ENCODE measurements at places on chromosomes 1 and 21.

- no peak for DNase-seq
These were observed 2.0 kb upstream of the ANGEL2 start for GRCh38 chr1:213017447-213018273.

DNA sequence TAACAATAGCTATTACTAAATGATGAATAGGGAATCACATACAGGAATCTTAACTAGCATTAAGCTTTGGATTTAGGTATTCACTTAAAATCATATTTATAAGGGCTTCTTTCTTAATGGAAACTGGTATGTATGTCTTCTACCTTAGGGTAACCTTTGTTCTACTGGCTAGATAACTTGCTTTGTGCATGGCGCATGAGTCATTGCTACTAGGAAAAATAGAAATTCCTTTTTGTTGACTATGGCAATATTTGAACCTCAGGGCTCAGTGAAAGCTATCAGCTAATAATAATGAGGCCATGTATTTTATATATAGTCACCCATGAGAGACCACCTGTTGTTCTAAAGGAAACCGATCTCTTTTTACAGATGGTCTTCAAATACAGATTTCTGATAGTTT lies 72.5 kb downstream of the RPS6KC1 start:
- DNase-seq = no peak

- DNase-seq = no peak
These were observed 376.4 kb upstream of the KAZN start for GRCh38 chr1:14222086-14222485.

DNA sequence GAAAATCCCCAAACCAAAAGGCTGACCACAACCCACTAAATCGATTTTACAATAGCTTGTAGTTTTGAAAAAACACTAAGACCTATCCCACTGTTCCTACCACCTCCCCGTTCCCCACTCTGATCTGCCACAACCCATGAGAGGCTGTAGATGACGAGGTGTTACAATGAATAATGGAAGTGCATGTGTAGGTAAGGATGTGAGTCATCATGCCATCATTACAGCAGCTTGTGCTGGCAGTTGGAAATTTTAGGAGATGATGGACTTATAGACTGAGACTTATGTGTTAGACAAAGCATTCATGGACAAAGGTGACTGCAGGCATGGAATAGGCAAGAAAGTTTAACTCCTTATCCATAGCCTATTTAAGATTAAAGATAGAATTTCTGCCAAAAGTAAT lies 184.7 kb upstream of the CACYBP start:
- no peak for DNase-seq

GRCh38 chr21:14916676-14917141 lies 148.1 kb downstream of the NRIP1 start:
- DNase-seq = no peak

GRCh38 chr1:229669333-229669732 lies 43.3 kb downstream of the URB2 start:
- no peak for DNase-seq

GRCh38 chr1:184836141-184836540 lies 81.5 kb upstream of the EDEM3 start:
- DNase-seq = no peak

DNA sequence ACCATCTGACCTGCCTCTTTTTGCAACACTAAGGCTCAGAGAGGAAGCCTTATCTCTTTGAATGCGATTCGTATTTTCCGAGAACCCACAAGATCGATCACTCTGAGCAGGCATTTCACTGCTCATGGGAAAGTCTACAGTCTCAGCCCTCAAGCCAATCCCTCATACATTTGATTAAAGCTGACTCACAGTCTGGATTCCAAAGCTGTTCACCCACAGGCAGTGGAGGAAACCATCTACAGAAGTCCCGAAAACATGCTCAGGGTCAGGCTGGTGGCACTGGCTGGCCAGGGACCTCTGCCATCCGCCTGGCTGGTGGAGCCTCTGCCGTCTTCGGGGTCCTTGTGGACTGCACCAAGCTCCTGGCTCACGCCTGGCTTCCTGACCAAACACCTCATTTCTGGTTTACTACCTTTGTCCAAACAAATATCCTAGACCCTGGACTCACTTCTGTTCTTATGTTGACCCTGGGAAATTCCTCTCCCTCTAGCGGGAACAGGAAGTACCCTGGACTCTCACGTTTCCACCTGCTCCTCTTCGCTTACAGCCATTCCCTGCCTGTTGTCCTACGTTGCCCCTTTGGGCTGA lies 650.0 kb downstream of the SMYD3 start:
- no peak for DNase-seq

DNA sequence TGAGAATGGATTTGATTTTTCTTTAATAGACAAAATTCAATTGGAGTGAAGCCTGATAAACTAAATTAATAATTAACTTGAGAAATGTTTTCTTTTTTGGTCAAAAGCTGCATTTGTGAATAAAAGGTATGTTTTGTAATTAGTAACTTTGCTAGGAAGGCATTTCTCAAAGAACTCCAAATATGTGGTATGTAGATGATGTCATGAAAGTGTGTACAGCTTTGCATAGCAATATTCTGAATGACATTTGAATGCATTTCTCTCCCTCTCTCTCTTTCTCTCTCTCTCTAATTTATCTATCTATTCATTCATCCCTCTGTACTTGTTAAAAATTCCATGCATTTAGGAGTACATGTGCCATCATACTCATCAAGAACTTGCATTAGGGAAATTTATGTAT lies 109.1 kb upstream of the ADAMTS5 start:
- no peak for DNase-seq

GRCh38 chr1:182527680-182528079 lies 61.4 kb downstream of the RNASEL start:
- no peak for DNase-seq

- no peak for DNase-seq
These were observed 58.8 kb downstream of the NAV1 start for GRCh38 chr1:201597551-201598230.

DNA sequence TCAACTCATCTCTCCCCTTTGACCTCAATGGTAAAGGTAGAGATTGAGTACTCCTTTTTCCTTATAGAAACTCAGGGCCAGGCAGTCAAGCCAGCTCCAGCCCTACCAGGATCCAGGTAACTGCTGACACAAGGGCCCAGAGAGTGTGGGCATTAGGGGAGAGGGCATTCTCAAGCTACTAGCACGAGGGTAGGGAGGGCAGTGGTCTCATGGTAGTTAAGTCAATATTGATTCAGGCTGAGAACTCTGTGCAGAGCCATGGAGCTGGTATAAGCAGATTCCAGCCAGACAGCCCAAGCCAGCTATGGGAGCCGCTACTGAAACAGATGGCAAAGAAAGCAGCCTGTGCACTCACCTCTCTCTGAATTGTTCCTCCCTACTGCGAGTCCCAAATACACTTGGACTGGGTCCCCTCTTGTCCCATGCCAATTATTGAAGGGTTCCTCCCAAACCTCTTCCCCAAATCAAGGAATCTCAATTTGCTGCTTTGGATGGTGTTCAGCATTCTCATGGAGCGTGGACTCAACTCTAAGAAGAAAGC lies 2.8 kb downstream of the PI4KB start:
- no peak for DNase-seq

DNA sequence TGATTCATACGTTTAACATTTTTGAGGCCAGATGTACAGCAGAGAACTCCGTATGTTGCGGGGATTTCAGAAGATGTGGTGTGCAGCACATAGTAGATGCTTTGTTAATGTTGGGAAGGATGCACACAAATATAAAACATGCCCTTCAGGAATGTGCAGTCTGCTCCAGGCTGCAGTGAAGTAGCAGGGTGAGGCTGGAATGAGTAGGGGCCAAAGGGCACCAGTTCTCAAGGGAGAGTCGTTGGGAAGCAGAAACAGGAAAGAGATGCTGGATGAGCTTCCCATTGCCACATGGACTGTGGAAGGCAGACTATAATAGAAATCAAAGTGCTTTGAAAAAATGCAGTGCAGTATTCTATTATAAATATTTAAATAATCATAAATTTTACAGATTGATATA lies 126.9 kb downstream of the NOS1AP start:
- DNase-seq = no peak

DNA sequence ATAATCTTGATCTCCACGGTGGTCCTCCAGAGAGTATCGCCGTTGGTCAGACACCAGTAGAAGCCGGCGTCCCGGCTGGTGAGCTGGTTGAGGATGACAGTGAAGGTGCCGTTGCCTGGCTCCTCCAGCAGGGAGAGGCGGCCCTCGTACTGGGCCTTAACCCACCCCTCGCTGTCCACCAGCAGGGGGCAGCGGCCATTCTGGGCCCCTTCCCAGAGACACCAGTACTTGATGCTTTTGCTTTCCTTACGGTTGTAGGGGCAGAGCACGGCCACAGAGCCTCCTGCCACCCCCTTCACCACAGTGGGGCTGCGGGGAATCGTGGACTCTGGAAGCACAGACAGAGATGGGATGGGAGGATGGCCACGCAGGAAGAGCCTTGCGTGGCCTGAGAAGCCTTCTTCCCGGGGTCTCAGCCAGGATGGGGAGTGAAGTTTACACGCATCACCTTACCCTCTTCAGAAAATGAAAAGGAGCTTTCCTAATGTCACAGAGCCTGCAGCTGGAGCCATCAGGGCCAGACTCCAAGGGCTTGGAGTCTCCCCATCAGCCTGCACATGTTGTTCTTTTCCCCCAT lies 10.7 kb downstream of the PIGR start:
- no peak for DNase-seq

- DNase-seq = no peak
These were observed 44.4 kb downstream of the SIPA1L2 start for GRCh38 chr1:232585486-232585885.

DNA sequence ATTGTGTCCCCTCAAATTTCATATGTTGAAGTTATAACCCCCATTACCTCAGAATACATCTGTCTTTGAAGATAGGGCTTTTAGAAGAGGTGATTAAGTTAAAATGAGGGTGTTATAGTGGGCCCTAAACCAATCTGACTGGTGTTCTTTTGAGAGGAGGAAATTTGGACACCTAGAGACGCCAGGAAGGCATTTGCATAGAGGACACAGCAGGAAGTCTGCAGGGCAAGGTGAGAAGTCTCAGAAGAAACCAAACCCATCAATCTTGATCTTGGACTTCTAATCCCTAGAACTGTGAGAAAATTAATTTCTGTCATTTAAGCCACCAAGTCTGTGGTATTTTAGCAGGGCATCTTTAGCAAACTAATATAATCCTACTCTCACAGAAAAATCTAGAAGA lies 13.0 kb downstream of the GOLPH3L start:
- no peak for DNase-seq

GRCh38 chr1:165851034-165851658 lies 23.7 kb downstream of the UCK2 start:
- DNase-seq = no peak

GRCh38 chr1:211612786-211613107 lies 33.8 kb upstream of the SLC30A1 start:
- no peak for DNase-seq

DNA sequence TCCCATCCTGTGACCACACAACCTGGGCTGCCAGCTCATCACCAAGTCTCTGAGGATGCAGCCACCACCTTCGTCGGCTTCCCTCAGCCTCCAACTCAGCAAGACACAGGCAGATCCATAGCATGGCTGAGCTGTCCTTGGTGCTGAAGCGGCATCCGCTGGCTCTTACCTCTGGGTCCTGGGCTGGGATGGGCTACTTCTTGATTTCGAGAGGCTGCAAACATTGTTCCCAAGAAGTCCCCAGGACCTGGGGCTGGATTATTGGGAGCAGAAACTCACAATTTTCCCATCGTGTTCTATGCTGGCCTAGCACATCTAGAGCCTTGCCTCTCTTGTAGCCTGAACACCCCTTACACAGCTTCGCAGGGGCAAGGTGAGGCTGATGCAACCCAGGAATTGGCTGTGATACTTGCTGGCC lies 24.9 kb upstream of the C1QA start:
- no peak for DNase-seq

GRCh38 chr21:46184625-46185555 lies 631 bp upstream of the SPATC1L start:
- DNase-seq = peak; percentile 25

- DNase-seq = no peak
These were observed 15.9 kb downstream of the SLC27A3 start for GRCh38 chr1:153790966-153791647.

DNA sequence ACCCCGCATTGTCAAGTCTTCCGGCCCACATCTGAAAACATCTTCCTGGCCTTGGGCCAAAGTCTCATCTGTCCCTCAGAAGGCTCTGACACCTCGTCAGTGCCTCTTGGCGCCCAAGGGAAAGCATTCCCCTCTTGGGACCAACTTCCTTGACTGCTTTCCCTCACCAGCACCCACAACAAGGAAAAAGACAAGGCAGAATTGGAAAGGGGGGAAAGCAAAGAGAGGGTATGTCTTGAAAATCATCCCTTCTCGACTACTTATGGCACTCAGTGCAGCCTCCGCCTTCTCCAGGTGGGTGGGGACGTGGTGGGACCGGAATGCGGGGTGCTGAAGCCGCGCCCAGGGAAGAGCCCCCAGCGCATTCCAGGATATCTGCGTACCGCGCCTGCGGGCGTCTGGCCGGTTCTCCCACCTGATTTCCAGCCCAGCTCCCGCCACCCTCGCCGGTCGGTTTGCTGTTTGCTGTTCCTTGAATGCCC lies 554 bp upstream of the SLC39A1 start:
- DNase-seq = no peak

GRCh38 chr1:16946646-16947045 lies 24.9 kb downstream of the CROCC start:
- no peak for DNase-seq

DNA sequence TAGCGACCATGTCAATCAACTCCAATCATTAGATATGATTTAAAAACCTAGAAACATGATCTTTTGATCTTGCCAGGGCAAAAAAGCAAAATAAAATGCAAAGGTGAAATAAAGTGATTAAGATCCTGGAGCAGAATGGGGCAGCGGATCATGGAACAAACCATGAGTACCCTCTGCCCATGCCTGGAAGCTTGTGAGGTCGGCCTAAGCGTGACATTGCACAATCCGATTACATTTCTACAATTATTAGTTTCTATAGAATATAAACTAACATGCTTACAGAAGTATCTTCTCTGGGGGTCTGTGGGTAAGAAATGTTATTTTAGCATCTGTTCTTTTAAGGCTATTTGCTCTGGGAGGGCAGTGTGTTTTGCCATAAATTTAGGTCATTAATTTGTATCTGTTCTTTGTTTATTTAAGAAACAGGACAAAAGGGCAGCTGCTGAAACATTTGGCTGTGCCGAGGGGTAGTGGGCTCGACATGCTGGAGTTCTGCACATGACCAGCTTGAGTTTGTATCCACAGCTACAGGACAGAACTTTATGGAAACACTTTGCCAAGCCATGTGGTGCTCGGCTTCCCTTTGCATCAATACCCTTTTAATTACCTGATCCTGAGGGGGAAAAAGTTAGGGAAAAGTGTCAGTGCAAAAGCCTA lies 55.9 kb downstream of the ZBTB18 start:
- no peak for DNase-seq

- no peak for DNase-seq
These were observed 85.9 kb upstream of the IVNS1ABP start for GRCh38 chr1:185402930-185403329.

- DNase-seq = no peak
These were observed 66.0 kb downstream of the WLS start for GRCh38 chr1:68166348-68166747.
